NB4 (cell line): ENCODE measurements at places on chromosomes 4 and X.

GRCh38 chr4:141759796-141760425, 123.5 kb downstream of the IL15 start:
- no peak for DNase-seq

DNA sequence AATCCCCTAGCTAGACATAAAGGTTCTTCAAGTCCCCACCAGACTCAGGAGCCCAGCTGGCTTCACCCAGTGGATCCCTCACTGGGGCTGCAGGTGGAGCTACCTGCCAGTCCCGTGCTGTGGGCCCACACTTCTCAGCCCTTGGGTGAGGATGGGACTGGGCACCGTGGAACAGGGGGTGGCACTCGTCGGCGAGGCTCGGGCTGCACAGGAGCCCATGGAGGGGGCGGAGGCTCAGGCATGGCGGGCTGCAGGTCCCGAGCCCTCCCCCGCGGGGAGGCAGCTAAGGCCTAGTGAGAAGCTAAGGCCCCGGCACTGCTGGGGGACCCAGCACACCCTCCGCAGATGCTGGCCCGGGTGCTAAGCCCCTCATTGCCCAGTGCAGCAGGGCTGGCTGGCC, 16.1 kb upstream of the ACSL4 start:
- no peak for DNase-seq

DNA sequence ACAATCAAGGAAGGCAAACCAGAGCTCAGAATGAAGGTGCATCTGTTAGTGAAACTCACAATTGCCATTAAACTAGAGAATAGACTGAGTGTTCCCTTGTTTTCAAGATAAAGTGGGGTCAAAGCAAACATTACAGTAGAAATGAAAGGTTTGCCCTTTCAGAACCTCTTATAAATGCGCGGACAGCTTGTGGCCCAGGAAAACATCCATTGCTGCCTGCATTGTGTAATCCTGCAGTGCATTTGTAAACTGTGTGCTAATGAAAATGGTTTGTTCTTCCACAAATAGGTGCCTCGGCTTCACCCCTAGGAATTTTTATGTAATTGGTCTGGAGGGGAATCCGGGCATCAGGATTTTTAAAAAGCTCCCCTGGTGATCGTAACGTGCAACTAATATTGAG, 62.8 kb downstream of the SNX25 start:
- no peak for DNase-seq

DNA sequence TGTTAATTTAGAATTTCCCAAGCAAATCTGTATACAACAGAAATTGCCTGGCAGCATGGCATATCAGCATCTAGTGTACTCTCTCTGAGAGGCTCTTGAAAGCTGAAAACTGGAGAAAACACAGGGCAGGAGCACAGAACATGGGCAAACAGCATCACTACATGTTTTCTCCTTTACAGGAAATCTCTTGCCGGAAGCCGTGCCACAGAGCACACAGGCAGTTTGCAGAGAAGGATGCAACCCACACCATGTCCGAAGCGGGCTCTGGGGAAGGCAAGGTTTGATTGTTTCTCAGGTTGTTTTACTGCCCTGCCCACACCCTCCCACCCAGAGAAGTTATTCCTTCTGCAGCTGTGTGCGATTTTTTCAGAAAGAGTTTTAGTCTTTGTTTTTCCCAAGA, 41.1 kb upstream of the FAM9C start:
- peak; percentile 76 for DNase-seq

DNA sequence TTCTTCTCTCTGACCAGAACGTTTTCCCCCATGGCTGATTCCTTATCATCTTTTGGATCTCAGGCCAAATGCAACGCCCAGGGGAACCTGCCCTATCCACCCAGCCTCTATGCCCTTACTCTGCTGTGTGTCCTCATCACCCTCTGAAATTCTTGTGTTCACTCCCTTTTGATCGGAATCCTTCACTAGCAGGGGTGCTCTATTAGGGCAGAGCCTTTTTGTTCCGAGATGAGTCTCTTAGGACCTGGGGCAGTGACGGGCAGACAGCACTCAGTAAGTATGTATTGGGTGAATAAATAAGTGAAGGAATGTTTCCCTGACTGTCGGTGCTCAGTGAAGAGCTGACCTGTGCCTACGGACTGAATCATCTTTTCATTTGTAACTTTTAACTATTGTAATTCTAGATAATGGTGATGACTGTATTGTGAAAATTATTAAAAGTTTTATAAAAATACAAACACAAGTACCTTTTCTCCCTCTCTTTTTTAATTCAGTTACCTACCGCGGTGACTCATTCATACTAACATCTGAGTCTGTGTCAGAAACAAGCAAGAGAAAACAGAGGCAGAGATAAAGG, 4.8 kb upstream of the TENM3 start:
- DNase-seq: no peak

GRCh38 chr4:137471461-137471860, 60.8 kb downstream of the PCDH18 start:
- no peak for DNase-seq

GRCh38 chr4:151883747-151884146, 122.9 kb upstream of the GATB start:
- no peak for DNase-seq

GRCh38 chr4:76690906-76691275, 207.1 kb downstream of the SOWAHB start:
- DNase-seq: no peak

DNA sequence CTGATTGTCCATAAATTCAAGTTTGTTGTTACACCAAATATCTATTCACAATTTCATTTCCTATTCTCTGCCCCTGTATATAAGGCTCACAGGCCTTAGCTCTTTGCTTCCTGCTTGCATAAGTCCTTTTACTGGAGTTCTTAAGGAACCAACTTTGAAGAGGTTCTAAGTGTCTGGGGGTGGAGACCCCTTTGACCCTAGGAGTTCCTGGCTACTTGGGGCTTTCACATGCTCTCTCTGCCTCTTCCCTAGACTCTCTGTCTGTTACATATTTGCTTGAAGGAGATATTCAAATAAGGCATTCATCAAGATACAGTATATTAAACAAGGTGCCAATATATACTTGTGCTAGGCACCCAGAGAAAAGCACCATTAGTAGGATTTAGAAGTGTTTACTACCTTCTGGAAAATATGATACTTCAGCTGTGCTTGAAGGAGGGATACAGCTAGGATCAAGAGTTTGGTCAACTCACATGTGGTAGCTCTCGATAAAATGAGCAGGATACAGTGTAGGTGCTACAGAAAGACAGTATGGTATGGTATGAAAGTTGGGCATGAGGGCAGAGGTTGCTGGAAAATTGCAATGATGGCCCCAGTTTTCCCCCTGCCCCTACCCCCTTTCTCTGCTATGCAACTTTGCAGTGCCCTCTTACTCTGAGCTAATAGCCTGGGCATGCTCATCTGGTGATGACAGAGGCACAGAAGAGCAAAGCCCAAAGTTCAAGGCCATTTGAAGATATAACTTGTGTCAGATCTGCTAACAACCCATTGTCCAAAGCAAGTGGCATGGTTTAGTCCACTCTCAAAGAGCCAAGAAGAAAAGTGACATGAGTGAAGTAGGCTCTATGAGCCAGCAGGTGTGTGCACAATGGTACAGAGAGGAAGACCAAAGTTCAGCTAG, 107.6 kb upstream of the CPEB2 start:
- DNase-seq: no peak

- DNase-seq: no peak
These were observed 15.9 kb upstream of the STOX2 start for GRCh38 chr4:183889190-183889589.

GRCh38 chrX:39873117-39873516, 224.6 kb downstream of the BCOR start:
- DNase-seq: no peak

DNA sequence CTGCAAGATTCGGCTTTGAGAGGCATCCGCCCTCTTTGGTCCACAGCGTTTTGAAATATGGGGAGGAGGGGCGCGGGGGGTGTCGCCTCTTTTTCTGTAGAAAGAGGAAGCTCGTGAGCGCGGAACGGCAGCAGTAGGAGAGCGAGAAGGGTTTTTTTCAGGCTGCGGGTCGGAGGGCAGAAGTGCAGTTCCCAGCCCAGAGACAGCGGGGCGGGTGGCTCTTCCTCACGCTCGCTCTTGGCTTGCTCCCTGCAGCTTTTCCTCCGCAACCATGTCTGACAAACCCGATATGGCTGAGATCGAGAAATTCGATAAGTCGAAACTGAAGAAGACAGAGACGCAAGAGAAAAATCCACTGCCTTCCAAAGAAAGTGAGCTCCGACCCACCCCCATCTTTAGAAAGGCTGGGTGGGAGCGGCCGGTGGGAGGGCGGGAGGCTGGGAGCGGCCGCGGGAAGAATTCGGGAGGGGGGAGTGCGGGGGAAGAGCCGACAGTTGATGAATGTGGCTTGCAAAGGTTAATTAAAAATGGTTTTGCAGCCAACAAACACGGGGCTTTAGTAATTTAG, 1.2 kb downstream of the TMSB4X start:
- peak; percentile 84 for DNase-seq

DNA sequence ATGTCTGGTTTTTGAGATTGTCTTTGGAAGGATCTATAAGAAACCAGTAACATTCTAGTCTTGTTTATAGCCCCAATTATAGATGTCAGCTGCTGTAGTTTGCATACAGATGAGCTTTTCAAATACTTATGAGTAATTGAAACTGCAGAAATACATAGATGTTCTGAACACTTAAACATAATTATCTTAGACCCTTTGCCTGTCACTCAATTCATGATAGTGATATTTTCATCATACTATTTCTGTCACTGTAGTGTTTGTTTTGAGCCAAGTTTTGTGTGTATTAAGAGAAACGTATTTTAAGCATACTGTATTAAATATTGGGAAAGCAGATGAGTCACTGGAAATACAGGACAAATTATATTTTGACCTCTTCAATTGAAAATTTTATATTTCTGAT, 69.8 kb upstream of the SMARCA5 start:
- DNase-seq: no peak

- DNase-seq: peak; percentile 61
These were observed 2.5 kb downstream of the GALNT7 start for GRCh38 chr4:173171098-173171497.

DNA sequence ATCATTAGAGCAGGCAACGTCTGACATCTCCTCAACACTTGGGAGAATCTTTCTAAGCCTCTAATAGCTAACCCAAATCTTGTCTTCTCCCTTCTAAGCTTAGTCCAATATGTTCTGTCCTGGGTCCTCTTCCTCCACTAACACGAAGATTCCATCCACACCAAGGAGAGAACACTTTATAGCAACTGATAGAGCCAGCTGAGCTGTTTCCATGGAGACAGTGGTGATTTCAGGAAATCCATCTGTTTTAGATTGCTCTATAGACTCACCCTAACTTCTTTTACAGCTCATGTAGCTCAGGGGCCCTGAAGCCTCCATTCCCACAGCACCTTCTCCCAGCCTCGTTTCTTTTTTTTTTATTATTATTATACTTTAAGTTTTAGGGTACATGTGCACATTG, 37.4 kb downstream of the SCD5 start:
- DNase-seq: no peak

DNA sequence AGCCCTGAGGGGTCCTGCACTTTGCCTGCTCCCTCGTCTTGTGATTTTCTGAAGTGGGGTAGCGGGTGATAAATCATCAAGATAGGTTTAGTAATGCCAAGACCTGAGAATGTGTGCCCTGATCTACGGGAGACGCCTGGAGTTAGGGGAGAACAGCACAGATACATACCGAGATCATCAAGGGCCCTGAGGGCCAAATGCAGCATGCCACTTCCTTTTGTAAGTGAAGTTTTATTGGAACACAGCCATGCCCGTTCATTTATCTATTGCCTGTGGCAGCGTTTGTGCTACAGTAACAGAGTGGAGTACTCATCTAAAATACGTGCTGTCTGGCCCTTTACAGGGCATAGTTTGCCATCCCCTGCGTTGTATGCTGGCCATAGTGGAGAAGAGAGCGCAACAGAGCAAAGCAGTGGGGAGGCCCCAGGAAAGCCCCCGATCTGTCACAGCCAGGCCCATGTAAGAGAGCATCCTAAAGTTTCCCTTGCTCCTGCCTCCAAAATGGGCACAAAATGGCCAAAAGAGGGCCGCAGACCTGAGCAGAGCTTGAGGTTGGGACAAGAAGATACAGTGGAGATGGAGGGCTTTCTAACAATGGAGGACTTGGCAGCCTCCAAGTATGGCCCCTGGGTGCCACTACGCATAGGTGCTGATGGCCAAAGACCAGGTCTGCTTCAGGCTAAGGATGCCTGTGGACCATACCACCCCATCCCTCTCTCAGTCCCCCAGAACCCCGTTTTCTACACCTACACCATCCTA, 167.0 kb downstream of the SMIM20 start:
- DNase-seq: no peak
